ENCODE measurements at places on chromosomes 2 and 18.

- DNase-seq, result no peak
Observed at GRCh38 chr2:219123356-219124135, 37.1 kb downstream of the NHEJ1 start.

- DNase-seq, result no peak
Observed at GRCh38 chr2:226362980-226363379, 436.6 kb downstream of the IRS1 start.

GRCh38 chr2:98379311-98380202 is 33.3 kb downstream of the CNGA3 start:
- DNase-seq, result no peak

GRCh38 chr2:16943279-16943958 is 277.8 kb upstream of the CYRIA start:
- DNase-seq, result no peak
